ENCODE measurements at places on chromosomes 3 and 15.

GRCh38 chr3:22007368-22007767 is 256.4 kb upstream of the ZNF385D start:
- no peak for DNase-seq

GRCh38 chr3:78611278-78611677 is 1156.5 kb downstream of the ROBO1 start:
- DNase-seq, result no peak

DNA sequence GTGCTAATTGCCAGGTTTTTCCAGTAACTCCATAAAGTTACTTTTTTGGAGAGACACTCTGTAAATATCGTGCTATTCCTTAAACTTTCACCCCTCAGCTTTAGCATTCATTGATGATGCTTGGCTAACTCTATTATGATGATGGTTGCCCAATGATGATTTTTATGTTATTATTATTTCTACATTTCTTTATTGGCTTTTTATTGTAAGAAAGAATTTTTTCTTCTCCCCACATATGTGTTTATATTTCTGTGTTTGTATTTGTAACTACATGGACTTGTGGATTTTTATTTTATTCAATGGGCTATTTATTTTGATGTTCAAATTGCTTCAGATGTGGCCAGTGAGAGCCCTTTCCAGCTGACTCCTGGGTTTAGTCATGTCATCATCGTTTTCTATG is 162.5 kb upstream of the BHLHE40 start:
- DNase-seq, result no peak

DNA sequence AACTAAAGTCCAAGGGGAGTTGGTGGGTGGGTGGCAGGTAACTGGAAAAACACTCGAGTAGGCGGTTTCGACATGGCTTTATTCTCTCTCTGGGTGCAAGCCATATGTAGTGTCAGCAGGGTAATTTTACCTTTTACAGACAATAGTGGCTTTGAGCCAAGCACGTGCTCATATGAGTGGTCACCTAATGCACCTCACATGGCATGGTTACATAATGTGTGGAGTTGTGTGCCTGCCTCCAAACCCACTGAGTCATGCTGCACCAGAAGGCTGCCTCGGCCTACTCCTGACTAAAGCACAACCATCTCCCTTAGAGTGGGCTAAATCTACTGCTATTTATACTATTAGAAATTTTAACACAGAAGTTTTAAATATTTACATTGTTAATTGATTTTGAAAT is 16.5 kb downstream of the CCRL2 start:
- no peak for DNase-seq

- DNase-seq, result no peak
Observed at GRCh38 chr15:47688573-47689086, 28.7 kb upstream of the SEMA6D start.

DNA sequence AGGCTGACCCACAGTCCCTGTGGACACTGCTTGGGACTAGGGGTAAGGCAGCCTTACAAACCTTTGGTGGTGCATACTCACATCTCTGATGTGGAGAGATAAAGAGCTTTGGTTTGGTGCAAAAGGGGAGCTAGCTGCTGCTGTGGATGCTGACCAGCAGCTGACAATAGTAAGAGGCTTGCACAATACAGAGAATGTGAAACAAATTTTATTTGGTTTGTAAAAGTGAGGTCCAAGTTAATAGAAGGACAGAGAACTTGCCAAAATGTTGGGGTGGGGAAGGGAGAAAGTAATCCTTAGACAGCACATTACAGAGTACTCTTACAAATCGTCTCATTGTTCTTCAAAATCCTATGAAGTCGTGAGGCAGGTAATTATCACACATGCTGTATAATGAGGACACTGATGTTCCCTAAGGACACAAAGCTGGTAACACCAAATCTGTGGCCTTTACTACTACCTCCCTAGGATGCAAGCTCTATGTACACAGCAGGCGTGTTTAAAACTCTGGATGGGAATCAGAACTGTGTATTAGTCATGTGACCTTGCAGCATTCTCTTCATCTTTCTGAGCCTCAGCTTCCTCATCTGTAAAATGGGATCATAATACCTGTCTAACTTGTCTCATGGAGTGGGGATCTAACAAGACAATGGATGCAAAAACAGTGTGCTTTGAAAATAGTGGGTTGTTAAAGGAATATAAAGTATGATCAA is 21.6 kb downstream of the ARHGAP31 start:
- no peak for DNase-seq

GRCh38 chr15:70248116-70249025 is 150.7 kb upstream of the TLE3 start:
- no peak for DNase-seq

DNA sequence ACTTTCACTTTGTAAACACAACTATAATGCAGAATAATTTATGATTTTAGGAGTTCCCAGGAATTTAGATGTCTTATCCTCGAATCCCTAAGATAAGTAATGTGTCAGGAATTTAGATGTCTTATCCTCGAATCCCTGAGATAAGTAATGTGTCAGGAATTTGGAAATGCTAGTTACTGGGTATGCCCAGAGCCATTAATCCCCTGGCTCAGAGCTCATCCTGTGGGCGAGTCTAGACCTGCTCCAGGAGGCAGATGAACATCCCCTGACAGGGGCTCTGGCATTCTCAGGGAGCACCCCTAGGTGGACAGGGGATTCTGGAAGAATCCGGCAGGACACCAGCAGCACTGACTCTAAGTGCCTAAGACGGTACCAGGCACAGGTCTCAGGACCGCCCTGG is 163.3 kb downstream of the ARRDC4 start:
- no peak for DNase-seq

GRCh38 chr3:123337948-123338619 is 110.8 kb downstream of the ADCY5 start:
- DNase-seq, result no peak

GRCh38 chr3:42805141-42805821 is 991 bp upstream of the HIGD1A start:
- no peak for DNase-seq

DNA sequence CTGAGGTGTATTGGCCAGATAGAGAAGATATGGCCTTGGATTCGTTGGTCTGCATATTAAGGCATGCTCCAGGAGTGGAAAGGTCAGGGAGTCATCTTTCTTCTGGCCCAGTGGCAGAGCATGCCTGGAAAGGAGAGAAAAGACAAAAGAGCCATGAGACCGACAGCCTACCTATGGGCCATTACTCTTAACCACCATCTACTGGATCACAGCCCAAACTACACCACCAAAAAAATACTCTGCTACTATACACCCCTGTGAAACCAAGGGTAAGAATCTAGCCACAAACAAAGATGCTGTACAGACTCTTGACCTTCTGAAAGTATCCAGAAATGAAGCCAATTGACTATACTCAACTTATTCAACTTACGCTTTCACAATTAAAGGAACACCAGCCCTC is 96.1 kb upstream of the PLSCR5 start:
- no peak for DNase-seq

DNA sequence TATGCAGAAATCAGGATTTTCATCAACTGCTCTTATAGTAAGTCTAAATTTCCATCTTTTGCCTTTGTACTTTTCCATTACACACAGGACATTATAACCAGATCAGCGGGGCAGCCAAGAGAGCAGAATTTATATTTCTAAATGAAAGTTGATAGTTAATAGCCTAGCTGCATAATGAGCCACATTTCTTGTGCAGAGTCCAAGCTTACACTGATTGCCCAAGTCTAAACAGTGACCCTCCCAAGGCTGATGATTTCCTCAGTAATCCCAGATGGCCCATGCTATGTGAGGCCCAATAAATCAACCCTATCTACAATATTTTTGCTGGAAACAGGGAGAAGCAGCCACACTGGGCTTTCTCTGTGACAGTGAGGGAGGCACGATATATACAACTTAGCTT is 475.8 kb upstream of the KCNMB2 start:
- no peak for DNase-seq

DNA sequence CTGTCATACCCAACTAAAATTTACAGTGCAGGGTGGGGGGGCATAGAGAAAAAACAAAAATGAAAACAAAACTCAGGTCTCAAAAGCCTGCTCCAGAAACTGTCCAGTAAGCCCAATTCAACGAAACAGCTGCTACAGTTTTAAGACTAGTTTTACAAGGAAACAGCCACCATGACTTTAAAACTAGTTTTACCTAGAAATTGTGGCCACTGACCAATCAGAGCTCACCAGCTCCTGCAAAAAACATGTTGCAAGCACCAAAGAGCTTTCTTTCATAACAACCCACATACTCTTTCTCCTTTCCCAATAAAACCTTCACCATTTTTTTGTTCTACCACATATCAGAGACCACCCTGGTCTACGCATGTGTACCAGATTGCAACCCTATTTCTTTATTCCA is 7.3 kb upstream of the CFAP91 start:
- no peak for DNase-seq

DNA sequence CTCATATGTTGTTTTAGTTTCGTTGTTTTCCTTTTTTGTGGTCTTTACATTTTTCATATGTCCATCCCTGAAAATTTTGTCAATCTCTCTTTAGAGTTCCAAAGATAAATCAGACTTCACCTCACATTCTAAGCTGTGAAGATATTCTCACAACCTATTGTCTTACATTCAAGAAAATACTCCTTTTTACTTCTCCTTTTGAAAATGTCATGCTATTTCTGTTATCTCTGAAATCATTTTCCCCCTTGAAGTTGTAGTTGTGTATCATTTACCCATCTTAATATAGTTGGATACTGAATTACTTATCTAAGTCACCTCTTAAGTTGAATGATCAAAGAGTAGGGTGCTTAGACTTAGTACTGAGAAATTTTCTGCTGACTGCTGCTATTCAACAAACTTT is 74.3 kb downstream of the DCUN1D1 start:
- no peak for DNase-seq

- no peak for DNase-seq
Observed at GRCh38 chr3:157464321-157464720, 27.7 kb downstream of the PTX3 start.

DNA sequence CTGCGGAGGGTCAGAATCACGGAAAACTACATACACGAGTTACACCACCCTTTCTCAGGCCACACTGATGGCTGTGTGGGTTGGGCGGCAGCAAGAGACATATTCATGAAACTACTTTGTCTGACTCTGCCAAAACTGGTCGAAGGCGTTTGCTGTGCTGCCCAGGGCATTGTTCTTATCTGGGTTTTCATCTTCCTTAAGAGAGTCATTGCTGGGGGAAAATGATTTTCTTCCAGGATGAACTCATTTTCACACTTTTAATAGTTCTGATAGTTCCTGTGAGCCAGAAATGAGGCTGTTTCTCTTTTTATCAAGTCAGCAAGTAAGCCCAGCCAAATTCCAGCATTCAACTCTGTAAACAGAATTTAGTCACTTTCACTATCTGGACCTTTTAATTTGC is 47.6 kb downstream of the TRIM71 start:
- no peak for DNase-seq

- no peak for DNase-seq
Observed at GRCh38 chr3:83426300-83426699, 1532.5 kb upstream of the CADM2 start.

DNA sequence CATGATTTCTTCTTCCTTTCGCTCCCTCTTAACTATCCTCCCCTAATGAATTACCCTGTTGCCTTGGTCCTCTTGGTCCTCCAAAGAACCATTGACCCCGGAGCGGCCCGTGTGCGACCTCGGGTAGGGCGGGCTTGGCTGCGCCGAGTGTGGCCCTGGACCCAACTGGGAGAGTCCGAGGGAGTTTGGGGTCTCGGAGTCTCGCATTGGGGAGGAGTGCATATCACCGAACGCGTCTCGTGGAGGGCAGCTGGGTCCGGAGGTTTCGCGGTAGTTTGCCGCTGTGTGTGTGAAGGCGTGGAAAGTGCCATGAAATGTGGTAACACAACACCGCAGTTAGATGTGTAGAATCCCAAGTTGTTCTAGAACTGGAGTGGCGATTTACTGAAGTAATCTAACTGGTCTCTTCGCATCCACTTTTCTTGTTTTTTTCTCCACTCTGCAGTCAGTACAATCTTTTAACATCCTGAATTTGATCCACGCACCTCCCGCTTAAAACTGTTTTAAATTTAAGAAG is 363 bp downstream of the GTF2E1 start:
- DNase-seq, result no peak

GRCh38 chr3:4376499-4376898 is 73.3 kb downstream of the SETMAR start:
- no peak for DNase-seq

DNA sequence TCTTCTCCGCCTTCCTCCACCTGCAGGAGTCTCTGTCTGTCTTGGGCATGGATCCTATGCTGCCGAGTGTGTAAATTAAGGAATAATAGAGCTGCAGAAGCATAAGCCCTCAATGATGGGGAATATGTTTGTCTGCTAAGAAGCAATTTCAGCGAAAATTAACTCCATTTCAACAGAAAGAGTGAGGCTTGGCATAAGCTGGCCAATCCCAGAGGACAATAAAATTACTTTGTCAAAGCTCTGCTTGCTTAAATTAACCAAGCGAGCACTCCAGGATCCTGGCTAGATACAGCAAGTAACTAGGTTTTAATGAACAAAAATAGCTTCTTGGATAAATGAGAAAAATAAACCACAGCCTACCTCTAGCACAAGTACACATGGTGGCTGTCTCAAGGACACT is 33.5 kb upstream of the PRR20G start:
- no peak for DNase-seq

DNA sequence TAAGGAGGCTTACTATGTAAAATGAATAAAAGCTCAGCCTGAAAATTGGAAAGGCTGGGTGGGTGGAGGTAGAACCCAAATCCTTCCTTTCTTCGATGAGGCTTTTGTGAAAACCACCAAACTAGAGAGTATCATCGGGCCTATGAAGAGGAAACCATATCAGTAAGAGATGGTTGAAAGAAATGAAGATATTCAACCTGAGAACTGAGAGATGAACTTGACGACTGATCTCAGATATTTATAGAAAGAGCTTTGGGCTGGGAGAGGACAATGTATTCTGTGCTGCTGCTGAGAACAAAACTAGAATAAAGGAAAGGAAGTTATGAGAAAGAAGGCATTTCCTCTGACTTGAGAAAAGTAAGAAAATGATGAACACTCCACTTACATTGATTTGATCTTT is 236.6 kb downstream of the KCNH8 start:
- DNase-seq, result no peak

DNA sequence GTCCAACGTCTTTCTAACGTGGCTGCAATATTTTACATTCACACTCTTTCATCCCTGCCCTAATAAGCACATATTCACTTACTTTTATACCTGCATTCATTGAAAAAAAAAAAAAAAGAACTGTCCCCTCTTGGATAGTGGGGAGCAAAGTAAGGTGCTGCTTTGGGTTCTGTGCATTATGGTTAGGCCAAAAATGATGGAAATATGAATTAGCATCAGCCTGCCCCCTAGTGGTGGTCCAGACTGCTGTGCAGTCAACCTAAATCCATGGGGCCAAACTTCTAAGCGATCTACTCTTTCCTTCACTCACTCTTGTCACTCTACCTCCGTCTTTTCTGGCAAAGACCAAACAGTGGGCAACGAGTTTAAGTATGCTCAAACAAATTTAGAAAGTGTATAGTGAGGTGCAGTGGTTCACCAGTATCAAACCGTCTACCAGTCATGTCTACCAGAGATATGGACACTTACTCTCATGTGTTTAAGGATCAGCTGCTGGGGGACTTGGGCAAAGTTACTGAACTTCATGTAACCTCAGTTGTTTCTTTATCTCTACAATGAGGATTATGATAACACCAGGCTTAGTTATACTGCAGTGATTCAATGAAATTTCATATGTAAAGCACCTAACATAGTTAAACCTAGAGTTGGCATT is 61.5 kb upstream of the GRM7 start:
- DNase-seq, result no peak
